ENCODE measurements at places on chromosomes 2 and 18.

DNA sequence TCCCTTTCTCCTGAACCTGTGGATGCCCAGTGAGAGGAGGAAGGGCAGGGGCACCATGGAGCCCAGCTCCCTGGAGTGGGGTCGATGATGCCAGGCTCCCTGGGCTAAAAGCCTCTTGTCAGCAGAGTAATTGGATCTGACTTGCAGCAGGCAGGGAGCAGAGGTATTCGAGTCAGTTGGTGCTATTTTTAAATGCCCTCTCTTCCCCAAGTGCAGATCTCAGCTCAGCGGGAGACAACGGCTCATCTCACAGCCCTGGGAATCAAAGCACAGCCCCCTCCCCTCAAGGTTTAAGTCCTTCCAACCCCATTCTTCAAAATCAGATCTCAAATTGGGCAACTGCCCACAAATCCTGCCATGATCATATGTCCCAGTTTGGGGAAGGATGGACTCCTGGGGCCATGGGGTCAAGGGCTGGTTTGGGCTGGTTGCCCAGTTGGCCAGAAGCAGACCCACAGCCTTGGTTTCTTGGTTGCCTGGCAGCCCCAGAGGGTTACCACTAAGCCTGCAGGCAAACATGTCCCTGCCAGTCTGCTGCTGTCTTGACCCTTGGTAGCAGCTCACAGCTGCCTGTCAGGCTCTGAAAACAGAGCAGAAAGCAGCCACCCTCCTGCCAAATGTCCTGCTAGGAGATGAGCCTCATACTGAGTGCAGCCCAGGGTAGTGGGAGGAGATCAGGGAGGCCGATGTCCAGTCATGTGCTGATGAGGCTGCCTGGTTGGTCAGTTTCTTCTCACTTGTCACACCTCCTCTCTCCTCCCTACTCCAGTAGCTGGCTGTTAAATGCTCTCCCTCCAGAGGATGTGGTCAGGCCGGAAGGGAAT is 244.9 kb downstream of the LOXHD1 start:
- DNase-seq, result no peak

DNA sequence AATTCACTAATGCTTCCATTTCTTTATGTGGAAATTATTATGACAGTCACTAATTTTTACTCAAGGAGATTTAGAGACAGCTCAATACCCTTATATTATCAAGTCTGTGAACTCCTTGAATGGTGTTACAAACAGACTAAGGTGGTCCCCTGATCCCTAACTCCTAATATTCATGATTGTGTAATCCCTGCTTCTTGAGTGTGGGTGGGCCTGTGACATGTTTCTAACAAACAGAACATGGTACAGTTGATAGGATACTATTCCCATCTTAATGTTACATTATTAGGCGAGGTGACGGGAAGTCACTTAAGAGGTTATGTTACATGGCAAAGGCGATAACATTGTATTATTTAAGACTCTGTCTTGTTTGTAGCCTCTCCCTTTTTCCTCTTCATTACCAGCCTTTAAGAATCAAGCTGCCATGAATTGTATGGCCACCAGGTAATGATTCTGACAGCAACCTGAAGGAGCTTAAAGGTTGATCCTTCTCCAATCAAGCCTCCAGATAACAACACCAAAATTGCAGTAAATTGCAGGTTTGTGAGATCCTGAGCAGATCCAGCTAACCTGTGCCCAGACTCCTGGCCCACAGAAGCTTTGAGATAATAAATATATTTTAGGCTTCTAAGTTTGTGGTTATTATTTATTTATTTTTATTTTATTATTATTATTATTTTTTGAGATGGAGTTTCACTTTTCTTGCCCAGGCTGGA is 32.1 kb downstream of the CYTIP start:
- no peak for DNase-seq

DNA sequence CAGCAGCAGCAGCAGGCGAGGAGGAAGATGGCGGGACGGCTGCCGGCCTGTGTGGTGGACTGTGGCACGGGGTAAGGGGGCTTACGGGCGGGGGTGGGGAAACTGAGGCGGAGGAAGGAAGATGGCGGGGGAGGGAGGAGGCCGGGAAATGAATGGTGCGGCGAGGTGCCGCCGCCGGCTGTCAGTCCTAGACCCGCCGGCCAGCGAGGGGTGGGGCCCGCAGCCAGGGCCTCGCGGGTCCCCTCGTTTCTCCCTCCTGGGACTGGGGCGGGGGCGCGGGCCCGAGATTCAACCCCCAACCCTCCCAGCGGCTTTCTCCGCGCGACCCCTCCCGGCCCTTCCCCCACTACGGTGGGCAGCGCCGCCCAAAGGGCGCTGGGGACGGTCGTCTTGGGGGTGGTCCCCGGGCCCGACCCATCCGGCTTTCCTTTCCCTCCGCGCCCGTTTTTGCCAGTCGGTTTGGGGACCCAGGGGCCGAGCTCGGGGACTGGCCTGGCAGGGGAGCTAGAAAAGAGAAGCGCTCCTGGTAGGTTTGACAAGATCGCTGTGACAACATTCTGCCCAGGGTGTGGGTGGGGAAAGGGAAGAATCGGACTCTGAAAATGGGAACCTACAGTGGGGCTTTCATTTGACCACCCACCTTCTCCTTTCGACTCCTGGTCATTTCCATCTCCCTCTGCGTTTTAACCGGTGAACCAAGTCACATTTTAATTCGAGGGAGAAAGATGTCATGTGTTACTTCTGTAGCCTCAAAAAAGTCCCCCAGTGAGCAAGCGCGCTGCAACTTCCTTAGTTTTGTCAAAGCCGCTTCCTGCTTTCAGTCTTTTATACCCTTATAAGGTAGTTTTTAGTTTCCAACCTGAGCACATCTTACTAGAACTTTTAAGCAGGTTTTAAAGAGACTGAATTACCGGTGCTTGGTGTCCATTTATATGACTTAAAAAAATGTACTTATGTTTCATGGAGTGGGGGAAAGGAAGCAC is 655 bp downstream of the ACTR3 start:
- DNase-seq, result peak; percentile 22

DNA sequence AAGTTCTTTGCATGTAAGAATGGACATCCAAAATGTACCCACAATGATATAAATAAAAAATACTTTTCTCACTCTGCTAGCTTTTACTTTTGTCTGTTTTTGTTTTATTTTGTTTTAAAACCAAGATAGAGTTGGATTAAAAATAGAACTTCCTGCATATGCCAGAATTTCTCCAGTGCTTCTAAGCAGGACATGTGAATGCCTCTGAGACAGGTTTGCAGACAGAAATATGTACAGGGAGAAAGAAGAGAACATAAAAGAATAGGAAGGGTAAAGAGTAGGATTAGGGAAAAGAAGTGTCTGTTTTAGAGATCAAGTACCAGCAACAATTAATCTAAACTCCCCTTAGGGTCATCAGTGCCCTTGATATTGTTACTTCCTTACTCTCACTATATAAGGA is 114.4 kb downstream of the BMPR2 start:
- DNase-seq, result no peak

DNA sequence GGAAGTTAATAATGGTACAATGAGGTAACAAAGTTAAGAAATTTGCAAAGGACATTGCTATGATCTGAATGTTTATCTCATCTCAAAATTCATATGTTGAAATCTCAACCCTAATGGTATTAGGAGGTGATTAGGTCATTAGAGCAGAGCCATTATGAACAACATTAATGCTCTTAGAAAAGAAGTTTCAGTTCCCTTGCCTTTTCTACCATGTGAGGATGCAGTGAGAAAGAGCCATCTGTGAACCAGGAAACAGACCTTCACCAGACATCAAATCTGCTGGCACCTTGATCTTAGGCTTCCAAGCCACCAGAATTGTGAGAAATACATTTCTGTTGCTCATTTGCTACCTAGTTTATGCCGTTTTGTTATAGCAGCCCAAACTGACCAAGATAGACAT is 757.6 kb downstream of the NR4A2 start:
- no peak for DNase-seq

GRCh38 chr2:71843391-71843850 is 304.2 kb downstream of the CYP26B1 start:
- no peak for DNase-seq

- DNase-seq, result no peak
Observed at GRCh38 chr2:110100480-110100879, 15.1 kb downstream of the MALL start.

DNA sequence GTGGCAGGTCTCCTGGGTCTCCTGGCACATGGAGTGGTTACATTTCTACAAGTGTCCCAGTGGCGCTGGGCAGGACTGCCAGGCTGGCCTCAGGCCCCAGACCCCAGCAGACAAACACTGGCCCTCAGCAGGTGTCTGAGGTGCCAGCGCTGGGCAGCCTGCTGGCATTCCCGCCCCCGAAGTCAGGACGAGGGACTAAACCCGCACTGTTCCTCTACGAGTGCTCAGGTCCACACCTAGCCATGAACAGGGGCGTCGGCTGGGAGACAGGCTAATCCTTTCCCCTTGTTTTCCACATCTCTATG is 12.8 kb downstream of the SNED1 start:
- no peak for DNase-seq

- no peak for DNase-seq
Observed at GRCh38 chr2:239278361-239278760, 122.5 kb downstream of the HDAC4 start.

DNA sequence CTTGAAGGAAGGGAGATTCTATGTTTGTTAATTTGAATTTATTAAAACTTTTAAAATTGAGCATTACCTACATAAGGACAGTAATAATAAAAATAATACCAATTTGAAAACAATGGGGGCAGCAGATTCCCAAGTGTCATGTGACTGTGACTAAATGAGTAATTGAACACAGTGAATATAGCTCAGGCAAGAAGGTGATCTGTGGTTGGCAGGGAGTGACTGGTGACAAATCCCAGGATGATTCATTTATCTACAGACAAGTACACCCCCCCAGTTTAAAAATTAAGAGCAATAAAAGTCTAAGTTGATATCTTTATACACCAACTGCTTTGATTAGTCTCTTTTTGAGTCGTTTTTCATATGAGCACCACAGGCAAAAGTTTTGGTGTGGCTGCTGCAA is 299.5 kb downstream of the ARHGAP15 start:
- DNase-seq, result no peak

- DNase-seq, result no peak
Observed at GRCh38 chr2:217993817-217994463, 8.9 kb downstream of the TNS1 start.

DNA sequence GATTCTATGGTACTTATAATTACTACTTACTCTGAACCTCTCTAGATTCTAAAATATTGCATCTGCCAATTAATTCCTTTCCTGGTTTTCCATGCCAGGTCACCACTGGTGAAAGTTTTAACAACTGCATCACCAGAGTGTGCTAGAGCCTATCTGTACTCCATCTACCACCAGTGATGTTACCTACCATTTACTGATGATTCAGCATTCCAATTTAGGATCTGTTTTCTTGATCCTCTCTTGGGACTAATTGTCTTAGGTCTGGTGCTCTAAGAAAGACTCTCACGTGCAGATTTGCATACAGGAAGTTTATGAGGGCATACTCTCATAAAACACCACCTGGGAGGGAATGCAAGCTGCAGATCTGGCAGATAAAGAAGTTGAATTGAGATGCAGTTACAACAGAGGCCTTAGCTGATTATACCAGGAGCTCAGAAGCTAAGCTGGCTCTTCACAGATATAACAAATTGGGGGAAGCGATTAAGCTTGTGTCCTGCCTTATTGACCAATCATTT is 347.6 kb upstream of the VRK2 start:
- no peak for DNase-seq

DNA sequence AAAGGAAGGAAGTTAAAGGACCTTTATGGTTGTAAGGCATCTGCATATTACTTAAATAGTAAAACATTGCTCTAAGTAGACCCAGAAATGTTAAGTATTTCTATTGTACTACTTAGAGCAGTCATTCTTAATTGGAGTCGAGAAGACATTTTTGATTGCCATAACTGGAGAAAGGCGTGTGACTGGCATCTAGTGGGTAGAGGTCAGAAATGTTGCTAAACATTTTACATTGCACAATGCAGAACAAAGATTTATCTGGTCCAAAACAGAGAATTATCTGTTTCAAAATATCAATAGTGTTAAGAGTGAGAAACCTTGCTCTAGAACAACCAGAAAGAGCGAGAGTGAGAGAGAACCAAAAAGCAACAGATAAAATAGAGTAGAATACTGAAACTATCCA is 23.3 kb upstream of the ROCK1 start:
- DNase-seq, result no peak

DNA sequence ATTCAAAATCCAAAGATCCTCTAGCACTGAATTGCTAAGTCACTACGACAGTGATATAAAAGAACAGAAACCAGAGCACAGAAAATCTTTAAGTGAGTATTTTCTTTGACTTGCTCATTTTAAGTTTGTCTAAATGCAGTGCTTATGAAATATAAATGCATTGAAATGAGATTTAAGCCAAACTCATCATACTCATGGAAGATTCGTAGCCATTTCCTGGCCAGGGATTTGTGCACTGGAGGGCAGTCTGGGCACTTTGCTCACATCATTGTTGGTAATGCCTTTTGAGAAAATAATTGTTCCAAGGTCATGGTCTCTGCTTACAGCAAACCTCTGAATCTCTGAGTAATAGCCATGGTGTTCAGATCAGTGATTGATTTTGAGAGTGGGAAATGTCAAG is 307.7 kb downstream of the ARHGAP15 start:
- DNase-seq, result no peak

DNA sequence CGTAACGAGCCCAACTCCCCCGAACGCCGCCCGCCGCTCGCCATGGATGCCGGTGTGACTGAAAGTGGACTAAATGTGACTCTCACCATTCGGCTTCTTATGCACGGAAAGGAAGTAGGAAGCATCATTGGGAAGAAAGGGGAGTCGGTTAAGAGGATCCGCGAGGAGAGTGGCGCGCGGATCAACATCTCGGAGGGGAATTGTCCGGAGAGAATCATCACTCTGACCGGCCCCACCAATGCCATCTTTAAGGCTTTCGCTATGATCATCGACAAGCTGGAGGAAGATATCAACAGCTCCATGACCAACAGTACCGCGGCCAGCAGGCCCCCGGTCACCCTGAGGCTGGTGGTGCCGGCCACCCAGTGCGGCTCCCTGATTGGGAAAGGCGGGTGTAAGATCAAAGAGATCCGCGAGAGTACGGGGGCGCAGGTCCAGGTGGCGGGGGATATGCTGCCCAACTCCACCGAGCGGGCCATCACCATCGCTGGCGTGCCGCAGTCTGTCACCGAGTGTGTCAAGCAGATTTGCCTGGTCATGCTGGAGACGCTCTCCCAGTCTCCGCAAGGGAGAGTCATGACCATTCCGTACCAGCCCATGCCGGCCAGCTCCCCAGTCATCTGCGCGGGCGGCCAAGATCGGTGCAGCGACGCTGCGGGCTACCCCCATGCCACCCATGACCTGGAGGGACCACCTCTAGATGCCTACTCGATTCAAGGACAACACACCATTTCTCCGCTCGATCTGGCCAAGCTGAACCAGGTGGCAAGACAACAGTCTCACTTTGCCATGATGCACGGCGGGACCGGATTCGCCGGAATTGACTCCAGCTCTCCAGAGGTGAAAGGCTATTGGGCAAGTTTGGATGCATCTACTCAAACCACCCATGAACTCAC is 673 bp downstream of the PCBP1 start:
- no peak for DNase-seq

DNA sequence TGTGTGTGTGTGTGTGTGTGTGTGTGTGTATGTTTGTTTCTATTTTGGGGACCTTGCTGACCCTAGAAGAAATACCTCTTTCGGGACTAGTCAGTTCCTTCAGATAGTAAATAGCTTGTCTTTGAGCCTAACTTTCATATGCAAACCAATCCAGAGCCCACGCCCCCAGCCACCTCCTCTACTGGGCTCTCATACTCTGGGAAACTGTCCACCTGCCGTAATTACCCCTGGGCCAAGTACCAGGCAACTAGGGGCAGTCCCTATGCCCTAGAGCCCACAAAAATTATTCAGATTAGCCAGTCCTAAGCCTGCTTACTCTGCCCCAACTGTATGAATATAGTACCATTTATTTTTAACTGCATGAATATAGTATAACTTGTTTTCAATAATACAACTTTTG is 970.4 kb downstream of the EPHA4 start:
- peak; percentile 3 for DNase-seq

All from NT2/D1 (cell line).